ENCODE measurements at places on chromosomes 5 and 9.

- no peak for DNase-seq
These were observed 25.6 kb downstream of the POU5F2 start for GRCh38 chr5:93715761-93716160.

- DNase-seq: no peak
These were observed 82.1 kb downstream of the DPYSL3 start for GRCh38 chr5:147427521-147428401.

- no peak for DNase-seq
These were observed 101.5 kb downstream of the ARHGEF28 start for GRCh38 chr5:73727470-73727869.

GRCh38 chr9:123091459-123091858, 58.0 kb downstream of the GPR21 start:
- no peak for DNase-seq

- DNase-seq: peak; percentile 22
These were observed 803.3 kb downstream of the DTWD2 start for GRCh38 chr5:118185018-118185417.

DNA sequence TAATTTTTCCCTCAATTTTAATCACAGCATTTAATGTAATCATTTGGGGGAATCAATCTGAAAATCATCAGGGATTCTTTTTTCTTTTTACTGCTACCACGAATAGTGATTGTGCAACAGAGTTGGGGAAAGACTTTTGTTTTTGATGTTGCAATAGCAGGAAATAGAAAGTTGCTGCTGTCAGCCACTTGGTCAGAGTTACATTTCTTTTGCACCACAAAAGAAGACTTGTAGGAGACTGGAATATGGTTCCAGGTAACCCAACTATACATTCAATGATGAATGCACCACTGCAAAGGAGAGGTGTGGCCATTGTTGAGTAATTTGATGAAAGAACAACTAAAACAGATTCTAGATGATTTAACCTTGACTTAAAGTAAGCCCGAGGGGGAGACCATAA, 46.3 kb upstream of the PALM2AKAP2 start:
- DNase-seq: peak; percentile 27

DNA sequence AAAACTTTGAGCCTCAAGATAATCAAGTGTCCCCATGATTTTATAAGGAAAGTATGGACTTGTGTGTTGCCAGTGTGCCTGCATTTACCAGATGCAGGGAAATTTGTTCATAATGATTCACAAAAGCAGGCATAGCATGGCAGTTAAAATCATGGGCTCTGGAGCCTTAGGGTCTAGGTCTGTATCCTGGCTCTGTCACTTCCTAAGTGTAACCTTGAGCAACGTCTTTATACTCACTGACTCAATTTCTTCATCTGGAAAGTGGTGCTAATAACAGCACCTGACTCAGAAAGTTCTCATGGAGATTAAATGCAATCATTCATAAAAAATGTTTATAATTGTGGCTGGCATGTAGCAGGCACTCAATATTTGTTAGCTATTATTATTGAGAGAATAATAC, 234.9 kb downstream of the SAXO1 start:
- DNase-seq: no peak

DNA sequence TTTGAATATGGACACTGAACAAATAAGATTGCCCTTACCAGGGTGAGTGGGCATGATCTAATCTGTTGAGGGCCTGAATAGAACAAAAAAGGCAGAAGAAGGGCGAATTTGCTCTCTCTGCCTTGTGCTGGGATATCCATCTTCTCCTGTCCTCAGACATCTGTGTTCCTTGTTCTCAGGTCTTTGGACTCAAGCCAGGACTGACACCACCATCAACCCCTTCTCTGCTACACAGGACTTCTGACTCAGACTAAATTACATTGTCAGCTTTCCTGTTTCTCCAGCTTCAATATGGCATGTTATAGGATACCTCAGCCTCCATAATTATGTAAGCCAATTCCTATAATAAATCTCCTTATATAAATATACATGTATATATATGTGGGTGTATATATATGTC, 40.8 kb upstream of the SLCO6A1 start:
- DNase-seq: no peak

DNA sequence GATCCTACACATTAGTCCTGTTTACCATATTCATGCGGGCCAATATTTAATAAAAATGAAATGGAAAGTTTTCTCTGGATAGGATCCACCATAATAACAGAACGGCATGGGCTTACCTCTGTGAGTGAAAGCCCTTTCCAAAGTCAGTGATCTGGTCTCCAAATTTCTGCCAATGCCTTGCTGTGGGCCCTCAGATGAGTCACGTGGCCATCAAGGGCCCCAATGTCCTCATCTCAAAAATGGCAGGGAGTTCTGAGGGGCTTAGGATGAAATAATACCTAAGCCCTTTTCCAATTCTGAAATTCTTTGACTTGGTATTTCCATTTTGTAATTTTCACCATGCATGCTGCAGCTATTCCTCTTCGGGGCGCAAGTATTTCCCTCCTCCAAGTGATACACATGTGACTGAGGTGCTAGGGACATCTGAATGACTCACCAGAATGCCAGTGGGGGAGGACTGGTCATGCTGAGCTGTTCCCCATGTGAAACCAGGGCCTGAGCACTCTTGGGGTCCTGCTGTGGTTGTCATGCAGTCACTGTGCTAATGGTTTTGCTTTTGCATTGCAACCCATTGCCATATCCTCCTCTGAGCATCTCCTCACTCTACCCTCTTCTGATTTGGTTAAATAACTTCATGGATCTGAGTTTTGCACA, 35.0 kb downstream of the ITK start:
- DNase-seq: no peak

- no peak for DNase-seq
These were observed 246.5 kb upstream of the ATP10B start for GRCh38 chr5:161098516-161098915.

GRCh38 chr9:25350011-25350410, 328.2 kb downstream of the TUSC1 start:
- DNase-seq: no peak

- DNase-seq: no peak
These were observed 30.6 kb upstream of the IL33 start for GRCh38 chr9:6184749-6185645.

GRCh38 chr9:78121488-78121887, 89.9 kb upstream of the GNAQ start:
- DNase-seq: peak; percentile 41

DNA sequence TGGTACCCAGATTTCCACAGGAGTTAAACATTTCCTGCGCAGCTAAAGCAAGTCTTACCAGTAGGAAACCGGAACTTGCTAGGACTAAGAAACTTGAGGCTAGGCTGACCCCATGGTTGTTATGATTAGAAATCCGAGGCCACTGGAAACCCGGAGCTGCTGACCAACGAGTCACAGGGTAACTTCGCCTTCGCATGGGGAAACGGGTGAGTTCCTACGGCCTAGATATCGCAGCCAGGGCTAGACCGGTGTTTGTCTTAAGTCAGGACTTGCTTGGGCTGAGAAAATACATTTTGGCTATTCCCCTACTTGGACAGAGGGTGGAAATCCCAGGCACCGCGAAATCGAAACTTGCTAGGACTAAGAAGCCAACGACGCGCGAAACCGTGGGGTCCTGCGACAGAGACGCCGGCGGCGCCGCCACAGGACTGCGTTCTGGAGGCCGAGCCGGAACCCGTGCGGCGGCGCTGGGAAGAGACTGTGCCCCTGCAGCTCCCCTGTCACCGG, 1.6 kb upstream of the ANXA2R start:
- DNase-seq: no peak

DNA sequence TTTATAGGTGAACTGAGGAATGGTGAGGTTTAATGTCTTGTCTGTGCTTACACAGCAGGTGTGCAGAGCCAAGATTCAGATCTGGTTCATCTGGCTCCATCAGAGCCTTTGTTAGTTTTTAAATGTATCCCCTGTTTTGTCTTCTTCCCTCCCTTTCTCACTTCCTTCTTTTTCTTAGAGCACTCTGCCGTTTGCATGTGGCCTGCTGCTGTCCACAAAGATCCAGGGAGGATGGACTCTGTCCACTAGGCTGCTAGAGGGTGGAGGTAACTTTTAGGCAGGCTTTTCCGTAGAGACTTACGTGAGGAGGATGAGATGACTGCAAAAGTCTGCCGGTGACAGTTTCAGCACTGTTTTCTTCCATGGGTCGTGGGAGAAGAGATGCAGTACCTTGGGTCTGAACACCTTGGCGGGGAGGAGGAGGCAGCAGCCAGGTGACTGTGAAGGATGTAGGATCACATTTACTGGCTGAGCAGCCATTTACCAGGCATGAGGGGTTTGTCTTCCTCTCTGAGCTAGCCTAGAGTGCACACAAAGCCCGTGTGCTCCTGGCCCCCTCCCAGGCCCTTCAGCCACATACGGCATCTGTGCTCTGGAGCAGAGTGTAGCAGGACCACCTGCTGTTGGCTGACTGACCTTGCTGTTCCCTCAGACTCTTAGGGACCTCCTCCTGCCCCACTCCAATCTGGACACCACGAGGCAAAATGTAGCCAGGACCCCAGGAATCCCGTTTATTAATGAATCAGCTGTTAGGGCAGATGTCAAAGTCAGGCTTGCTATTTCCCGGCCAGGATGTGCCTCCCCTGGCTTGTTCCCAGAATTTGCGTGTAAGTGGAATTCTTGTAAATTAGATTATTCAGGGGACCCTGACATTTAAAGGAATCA, 1.8 kb downstream of the NTMT1 start:
- DNase-seq: no peak

DNA sequence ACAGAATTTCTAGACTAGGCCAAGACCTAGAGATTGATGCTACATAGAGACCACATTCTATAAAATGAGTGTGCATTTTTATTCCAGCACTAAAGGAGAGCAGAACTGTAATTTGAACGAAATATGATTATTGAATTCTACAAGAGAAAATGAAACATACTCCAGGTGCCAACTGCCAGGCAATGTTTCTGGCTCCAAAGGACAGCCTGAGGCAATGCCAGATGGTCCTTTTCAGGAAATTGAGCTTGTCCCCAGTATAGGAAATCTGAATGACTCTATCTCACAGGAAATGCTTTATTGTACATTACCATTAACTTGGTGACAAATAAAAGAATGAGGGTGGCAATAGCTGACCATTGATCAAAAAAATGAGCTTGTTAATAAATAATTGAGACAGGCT, 28.8 kb upstream of the RASGRF2 start:
- no peak for DNase-seq

DNA sequence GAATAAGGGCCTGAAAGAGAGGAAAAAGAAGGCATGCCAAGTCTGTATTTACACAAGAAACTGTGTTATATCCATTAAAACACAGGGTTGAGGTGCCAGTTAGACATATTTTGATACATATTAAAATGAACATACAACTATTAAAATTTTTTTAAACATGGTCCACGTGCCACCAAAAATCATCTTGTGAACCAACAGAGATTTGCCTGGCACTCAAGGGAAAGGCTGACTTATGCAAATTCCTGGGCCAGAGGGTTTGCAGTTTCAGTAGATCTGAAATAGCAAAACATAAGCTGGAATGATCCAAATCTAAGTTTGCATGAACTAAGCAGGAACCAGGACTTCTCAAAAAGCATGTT, 168.7 kb downstream of the SLIT3 start:
- no peak for DNase-seq

DNA sequence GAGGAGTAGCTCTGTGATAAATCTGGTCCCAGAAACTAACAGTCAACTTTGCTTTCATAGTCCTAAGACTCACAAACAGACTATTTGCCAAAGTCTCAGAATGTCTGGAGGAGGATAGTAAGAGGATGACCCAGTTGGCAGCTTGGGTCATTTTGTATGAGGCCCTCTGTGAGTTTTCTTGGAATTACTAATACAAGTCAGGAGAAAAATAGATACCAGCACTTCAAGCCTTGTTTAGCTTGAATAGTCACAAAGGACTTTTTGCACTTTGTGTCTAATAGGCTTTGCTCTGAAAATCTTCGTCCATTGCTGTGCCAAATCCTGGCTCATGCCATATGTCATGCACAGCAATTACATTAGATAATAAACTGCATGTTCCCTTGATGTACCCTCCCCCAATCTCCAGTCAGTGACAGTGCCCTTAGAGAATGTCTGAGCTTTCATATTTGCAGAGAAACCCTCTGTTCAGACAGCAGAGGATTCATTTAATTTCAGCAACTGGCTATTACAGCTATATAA, 612.8 kb downstream of the CSNK1G3 start:
- no peak for DNase-seq

DNA sequence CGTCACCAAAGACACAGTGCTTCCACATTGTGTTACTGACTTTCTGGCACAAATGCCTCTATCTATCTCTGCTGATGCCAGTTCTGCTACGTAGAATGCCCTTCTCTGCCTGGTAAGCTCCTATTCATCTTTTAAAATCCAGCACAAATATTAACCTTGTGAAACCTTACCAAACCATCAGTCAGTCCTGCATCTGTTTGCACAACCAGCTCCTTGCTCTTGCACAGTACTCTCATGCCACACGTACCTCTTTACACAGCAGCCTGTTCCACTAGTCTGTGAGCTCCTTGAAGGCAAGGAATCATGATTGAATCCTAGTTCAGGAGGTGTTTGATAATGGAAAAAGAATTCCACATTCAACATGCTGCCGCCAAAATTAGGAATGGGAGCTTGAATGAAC, 56.3 kb downstream of the TEX10 start:
- DNase-seq: no peak

- DNase-seq: no peak
These were observed 26.8 kb downstream of the TRIP13 start for GRCh38 chr5:919356-920000.

GRCh38 chr5:72380492-72381274, 60.5 kb downstream of the PTCD2 start:
- DNase-seq: no peak

DNA sequence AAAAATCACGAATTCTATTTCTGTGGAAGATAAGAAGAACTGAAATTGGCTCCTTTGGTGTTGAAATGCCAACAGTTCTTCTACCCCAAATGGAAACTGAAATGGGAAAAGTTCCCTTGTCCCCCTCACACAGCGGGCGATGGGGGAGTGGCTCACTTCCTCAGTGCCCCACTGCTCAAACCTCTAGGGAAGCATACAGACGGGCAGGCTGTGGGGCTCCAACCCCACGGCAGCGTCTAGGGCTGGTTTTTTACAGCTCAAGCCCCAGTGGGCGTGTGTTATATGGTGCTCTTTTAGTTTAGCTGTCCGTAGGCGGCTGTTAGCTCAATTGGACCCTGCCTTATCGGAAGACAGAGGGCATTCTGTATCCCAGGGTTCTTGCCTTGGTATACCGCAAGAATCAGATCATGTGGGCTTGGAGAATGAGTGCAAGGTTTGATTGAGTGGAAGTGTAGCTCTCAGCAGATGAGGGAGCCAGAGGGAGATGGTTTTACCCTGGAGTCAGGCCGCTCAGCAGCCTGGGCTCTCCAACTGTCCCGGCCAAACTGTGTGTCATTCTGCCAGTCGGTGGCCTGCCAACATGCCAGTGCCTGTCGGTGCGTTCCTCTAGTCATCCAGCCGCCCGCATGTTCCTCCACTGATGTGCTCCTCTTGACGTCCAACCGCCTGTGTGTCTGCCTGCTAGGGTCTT, 166.3 kb upstream of the ZNF608 start:
- DNase-seq: no peak

GRCh38 chr9:136703276-136703860, 9.0 kb upstream of the DIPK1B start:
- DNase-seq: no peak

Measured in astrocyte of the cerebellum (primary cell).